Thymus (tissue), 14 donors: ENCODE measurements at places on chromosomes 4 and X. TPM values are rescaled to one million over a fixed set of nuclear protein-coding genes. Genes with fewer than 3 reads are reported as not detected.
A peak's percentile ranks its signal among the peaks of the same experiment; 100 is the strongest.

TMEM156 gene
- polyA plus RNA-seq = 23.7 TPM

GRCh38 chr4:1775731-1776500, 17.2 kb upstream of the FGFR3 start:
- H3K36me3 ChIP-seq = no peaks in the 10 kb centered on the region
- no peak for DNase-seq
- H3K27ac ChIP-seq = peak overlapping the region; percentile 11
- H3K27me3 ChIP-seq = peaks cover 8% of the 10 kb centered on the region

LRIT3 gene
- 0.59 TPM for polyA plus RNA-seq

IQSEC2 gene
- 10.2 TPM for polyA plus RNA-seq

DNA sequence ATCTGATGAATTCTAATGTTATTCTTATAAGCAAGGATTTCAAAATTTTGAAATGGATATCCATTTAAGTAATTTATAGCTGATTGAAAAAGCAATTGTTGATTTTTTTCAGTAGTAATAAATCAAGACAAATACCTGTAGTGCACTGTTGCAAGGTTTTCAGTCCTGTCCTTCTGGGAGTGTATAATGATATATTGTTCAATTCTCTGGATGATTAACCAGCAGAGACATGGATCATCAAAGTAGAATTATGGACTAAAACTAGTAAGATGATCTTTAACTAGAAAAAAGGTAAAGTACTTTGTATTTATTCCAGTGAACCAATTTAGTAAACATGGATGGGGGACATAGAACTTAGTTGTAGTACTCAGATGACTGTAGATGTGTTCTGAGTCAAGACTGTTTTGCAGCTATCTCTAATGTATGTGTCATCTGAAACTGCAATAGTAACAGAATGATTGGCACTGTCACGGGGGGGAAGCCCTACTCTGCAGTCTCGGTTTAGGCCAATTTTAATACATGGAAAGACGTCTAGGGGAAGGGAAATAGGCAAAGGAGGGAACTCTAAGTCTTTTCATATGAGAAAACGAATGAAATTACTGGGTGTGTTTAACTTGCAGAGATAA, 121.9 kb downstream of the GLRA3 start:
- H3K4me3 ChIP-seq = no peak overlapping the region
- no peak overlapping the region for H3K27ac ChIP-seq
- H3K4me1 ChIP-seq = no peaks in the 10 kb centered on the region
- no peak for DNase-seq

MAOA gene
- polyA plus RNA-seq = 51.3 TPM

SSX2 gene
- not detected for polyA plus RNA-seq

GAGE12H gene
- polyA plus RNA-seq = not detected

DNA sequence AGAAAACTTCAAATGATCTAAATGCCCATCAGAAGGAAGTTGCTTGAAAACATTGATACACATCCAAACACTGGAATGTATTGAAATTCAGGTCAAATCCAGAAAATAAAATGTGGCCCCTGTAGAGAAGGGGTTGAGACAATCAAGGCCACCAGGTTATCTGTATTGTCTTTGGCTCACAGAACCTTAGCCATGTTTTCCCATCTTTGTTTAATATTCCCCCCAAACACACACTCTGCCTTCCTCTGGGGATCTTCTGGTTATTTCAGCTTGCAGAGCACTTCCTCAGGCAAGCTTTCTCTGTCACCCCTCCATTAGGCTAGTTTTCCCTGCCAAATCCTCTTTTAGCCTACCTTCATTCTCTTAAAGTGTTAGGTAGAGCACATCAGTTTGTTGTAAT, 30.5 kb downstream of the PAGE2 start:
- DNase-seq = no peak
- H3K36me3 ChIP-seq = no peaks in the 10 kb centered on the region
- no peak overlapping the region for H3K27ac ChIP-seq
- H3K4me1 ChIP-seq = no peaks in the 10 kb centered on the region
- no peaks in the 10 kb centered on the region for H3K27me3 ChIP-seq

DNA sequence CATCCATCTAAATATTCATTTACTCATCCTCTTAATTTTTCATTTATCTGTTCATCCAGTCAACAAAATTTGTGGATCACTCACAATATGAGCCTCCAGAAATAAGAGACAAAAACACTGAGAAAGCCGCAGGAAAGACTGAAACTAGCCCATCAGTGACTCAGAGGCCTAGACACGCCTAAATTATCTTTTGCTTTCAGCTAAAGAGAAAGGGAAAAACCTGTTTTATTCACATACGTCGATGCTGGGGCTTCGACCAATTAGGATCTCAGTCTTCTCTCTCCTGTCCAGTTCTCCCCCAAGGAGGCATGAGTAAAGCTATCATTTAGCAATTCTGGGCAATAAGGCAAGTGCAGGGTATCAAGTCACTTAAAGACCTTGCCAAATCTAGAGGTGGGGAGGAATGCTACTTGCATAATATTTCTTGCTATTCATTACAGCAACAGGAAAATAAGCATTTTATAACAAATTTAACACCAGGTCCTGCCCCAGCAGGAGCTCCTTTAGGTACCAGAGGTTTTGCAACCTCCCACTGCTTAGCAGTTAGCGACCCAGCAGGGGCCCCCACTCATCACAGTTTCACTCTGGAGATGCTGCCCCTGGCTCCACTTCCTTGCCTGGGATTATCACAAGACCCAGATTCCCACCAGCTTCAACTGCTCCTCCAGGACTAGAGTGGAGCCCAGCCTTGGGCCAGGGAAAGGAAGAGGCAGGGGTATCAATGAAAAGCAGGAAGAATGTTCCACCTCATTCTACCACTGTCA, 30.1 kb upstream of the TMEM154 start:
- H3K4me1 ChIP-seq = no peaks in the 10 kb centered on the region
- H3K36me3 ChIP-seq = no peaks in the 10 kb centered on the region
- no peak overlapping the region for H3K27ac ChIP-seq
- no peak for DNase-seq
- H3K4me3 ChIP-seq = no peak overlapping the region

DNA sequence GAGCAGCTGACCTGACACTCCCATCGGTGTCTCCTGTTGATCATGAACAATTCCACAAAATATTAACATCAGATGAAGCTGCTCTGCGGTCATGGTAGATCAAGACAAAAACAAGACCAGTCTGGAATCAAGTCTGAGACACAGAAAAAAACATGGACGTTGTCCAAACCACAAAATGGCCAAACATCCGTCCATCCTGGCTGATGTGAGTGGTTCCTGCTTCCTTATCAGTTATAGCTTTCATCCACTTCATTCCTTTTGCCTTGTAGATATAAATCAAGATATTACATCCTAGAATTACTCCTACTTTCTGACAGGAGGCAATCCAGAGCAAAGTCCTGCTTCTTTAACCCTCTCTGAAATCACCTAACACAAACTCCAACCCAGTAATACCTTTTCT, 28.8 kb upstream of the PCSK1N start:
- H3K27ac ChIP-seq = no peak overlapping the region
- DNase-seq = no peak
- H3K27me3 ChIP-seq = no peaks in the 10 kb centered on the region
- H3K4me1 ChIP-seq = no peaks in the 10 kb centered on the region
- H3K4me3 ChIP-seq = no peak overlapping the region

DNA sequence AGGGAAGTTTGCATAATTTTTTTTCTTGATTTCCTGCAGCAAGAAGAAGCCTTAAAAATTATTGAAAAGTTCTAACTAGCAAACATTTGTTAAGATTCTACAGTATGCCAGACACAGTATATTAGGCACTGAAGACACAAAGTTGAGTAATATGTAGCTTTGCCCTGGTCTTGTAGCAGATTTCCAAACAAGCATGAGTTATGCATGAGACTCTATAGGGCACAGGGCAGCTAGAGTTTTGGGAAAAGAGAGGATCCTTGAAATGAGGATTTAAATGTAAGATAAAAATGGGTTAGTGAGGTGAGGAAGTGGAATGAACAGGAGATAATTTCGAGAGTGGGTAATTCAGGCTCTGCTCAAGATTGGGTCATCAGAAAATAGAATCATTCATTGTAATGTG, 8.6 kb upstream of the GPRIN3 start:
- no peak for DNase-seq
- H3K36me3 ChIP-seq = no peaks in the 10 kb centered on the region
- H3K27ac ChIP-seq = no peak overlapping the region
- no peaks in the 10 kb centered on the region for H3K27me3 ChIP-seq
- no peak overlapping the region for H3K4me3 ChIP-seq

UGT2B10 gene
- polyA plus RNA-seq = 0.02 TPM

GRCh38 chrX:69210581-69210980, 45.3 kb upstream of the PJA1 start:
- no peak overlapping the region for H3K4me3 ChIP-seq
- no peak for DNase-seq
- no peaks in the 10 kb centered on the region for H3K4me1 ChIP-seq
- H3K36me3 ChIP-seq = no peaks in the 10 kb centered on the region
- no peaks in the 10 kb centered on the region for H3K27me3 ChIP-seq

DNA sequence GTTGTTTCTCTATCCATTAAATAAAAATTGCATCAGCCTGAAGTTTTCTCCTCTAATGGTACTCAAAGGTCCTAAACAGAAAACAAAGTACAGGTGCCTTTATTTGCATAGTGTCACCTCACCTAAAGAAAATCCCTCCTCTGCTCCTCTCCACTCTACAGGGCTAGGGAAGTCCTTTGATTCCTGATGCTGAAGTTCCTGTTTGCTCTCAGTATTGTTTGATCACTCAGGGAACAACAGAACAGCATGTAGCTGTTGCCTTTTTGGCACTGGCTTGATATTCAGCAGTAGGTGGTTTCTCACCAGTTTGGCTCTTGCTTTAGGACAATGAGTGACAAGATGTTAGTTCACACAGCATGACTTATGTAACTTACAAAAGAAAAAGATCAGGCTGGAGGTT, 156.2 kb upstream of the SLC7A11 start:
- H3K27ac ChIP-seq = no peak overlapping the region
- H3K4me1 ChIP-seq = no peaks in the 10 kb centered on the region
- no peaks in the 10 kb centered on the region for H3K36me3 ChIP-seq
- H3K27me3 ChIP-seq = no peaks in the 10 kb centered on the region

DNA sequence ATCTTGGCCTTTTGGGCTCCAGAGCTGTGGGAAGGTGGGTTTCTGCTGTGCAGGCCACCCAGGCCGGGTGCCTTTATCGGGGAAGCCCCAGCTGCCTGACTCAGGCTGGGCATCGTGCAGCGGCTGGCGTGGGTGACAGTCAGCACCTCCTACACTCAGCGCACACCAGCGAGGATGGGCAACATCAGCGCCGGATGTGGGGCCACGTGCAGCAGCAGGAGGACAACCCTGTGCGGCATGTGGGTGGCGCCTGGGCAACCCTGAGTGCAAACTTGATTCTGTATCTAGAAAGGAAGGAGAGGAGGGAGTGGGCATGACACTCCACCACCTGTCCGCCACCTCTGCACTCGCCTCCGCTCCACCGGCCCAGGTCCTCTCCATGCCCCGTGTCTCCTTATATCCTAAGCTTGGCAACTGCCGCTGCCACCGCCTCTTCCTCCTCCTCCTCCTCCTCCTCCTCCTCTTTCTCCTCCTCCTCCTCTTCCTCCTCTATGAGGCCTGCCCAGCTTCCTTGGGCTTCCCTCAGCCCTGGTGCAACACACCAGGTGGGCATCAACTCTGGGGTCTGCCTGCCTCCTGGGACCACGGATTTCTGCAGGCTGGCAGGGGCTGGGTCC, 107.4 kb upstream of the AFAP1 start:
- no peak for DNase-seq
- no peak overlapping the region for H3K27ac ChIP-seq
- H3K4me1 ChIP-seq = no peaks in the 10 kb centered on the region

GAGE13 gene
- not detected for polyA plus RNA-seq

MAPK10 gene
- 8.6 TPM for polyA plus RNA-seq

DNA sequence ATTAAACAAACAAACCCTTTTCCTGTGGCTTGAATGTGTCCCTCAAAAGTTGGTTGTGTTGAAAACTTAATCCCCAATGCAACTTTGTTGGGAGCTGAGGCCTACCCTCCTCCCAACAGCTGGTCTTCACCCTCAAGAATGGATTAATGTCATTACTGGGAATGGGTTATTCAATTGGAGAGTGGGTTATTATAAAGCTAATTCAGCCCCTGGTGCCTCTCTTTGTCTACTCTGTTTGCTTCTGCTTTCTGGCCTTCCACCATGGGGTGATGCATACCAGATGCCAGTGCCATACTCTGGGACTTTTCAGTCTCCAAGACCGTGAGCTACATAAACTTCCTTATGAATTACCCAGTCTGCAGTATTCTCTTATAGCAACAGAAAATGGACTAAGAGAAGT, 706.5 kb downstream of the CCSER1 start:
- H3K4me3 ChIP-seq = no peak overlapping the region
- no peak overlapping the region for H3K27ac ChIP-seq
- no peaks in the 10 kb centered on the region for H3K4me1 ChIP-seq
- no peaks in the 10 kb centered on the region for H3K36me3 ChIP-seq
- H3K27me3 ChIP-seq = no peaks in the 10 kb centered on the region
- DNase-seq = no peak

AWAT2 gene
- 0.11 TPM for polyA plus RNA-seq

- H3K27me3 ChIP-seq = peaks cover 26% of the 10 kb centered on the region
- H3K4me3 ChIP-seq = peak within 1 kb of the TSS; percentile 32
- no peak within 1 kb of the TSS for H3K27ac ChIP-seq
These were observed at the start of gene PRRG1 for GRCh38 chrX:37349221-37350033. TSS of gene PRRG1 (plus strand) at chrX:37349364. CDS start at chrX:37406250, 56,886 bp downstream.

DNA sequence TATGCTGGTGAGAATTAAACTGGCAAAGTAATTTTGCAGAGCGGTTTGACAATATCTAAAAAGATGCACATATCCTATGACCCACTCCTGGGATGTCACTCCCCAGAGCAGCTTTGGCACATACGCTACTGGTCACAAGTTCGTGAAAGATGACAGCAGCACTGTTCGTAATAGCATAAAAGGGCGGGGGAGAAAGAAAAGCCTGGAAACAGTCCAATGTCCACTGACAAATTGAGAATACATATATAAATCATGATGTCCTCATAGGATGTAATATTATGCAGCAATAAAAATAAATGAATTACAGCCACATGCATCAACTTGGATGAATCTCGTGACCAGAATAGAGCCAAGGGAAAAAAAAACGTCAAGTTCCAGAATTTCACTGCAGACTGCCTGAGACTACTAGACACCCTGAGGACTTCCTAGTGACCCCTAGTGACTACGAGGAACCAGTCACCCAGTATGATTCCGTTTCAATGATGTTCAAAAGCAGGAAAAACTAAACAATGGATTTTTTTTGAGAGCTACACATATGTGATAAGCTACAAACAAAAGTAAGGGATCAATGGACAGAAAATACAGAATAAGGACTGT, 1.8 kb downstream of the PCSK1N start:
- no peak overlapping the region for H3K4me3 ChIP-seq
- no peak for DNase-seq
- no peaks in the 10 kb centered on the region for H3K4me1 ChIP-seq
- H3K36me3 ChIP-seq = no peaks in the 10 kb centered on the region
- peaks cover 35% of the 10 kb centered on the region for H3K27me3 ChIP-seq

LPAR4 gene
- 0.16 TPM for polyA plus RNA-seq

GRCh38 chr4:110624904-110625494, 2.1 kb upstream of the PITX2 start:
- no peaks in the 10 kb centered on the region for H3K36me3 ChIP-seq
- H3K4me3 ChIP-seq = no peak overlapping the region
- peaks cover 10% of the 10 kb centered on the region for H3K4me1 ChIP-seq
- DNase-seq = no peak
- peaks cover 100% of the 10 kb centered on the region for H3K27me3 ChIP-seq

PALLD gene
- 83.0 TPM for polyA plus RNA-seq

GRCh38 chr4:56475917-56476316, 8.5 kb downstream of the SRP72 start:
- H3K4me1 ChIP-seq = no peaks in the 10 kb centered on the region
- H3K27ac ChIP-seq = no peak overlapping the region
- H3K36me3 ChIP-seq = peaks cover 26% of the 10 kb centered on the region
- DNase-seq = no peak
- H3K4me3 ChIP-seq = no peak overlapping the region

GRCh38 chrX:43717161-43717560, 61.1 kb downstream of the MAOA start:
- no peak overlapping the region for H3K4me3 ChIP-seq
- H3K36me3 ChIP-seq = no peaks in the 10 kb centered on the region
- DNase-seq = no peak
- no peaks in the 10 kb centered on the region for H3K27me3 ChIP-seq
